Kidney epithelial cell (primary cell): ENCODE measurements at places on chromosomes 12 and 14. TPM values are rescaled to one million over a fixed set of nuclear protein-coding genes. Genes with fewer than 3 reads are reported as not detected.

Gene SERPINA3
- 33.9 and 45.3 TPM in 2 replicates for total RNA-seq

Gene OVCH1
- total RNA-seq = not detected in 2 replicates

Gene RIPK3
- 2.3 and 2.9 TPM in 2 replicates for total RNA-seq

Gene PZP
- not detected in 2 replicates for total RNA-seq

Gene CELA1
- total RNA-seq = not detected in 2 replicates

Gene NPAS3
- 1.2 and 2.0 TPM in 2 replicates for total RNA-seq

Gene TRIM9
- 0.92 and 1.2 TPM in 2 replicates for total RNA-seq

Gene WNT1
- not detected in 2 replicates for total RNA-seq

Gene ALDH1L2
- total RNA-seq = 15.0 and 15.5 TPM in 2 replicates

Gene PRH1
- 6.2 and 8.7 TPM in 2 replicates for total RNA-seq

Gene PAN2
- 21.6 and 33.4 TPM in 2 replicates for total RNA-seq
